Adrenal gland (tissue), 19 donors: ENCODE measurements at places on chromosomes 7 and 10. TPM values are rescaled to one million over a fixed set of nuclear protein-coding genes. Genes with fewer than 3 reads are reported as not detected.

- no peak for DNase-seq
Observed at GRCh38 chr7:54546081-54546985, 4.2 kb downstream of the VSTM2A start.

DNA sequence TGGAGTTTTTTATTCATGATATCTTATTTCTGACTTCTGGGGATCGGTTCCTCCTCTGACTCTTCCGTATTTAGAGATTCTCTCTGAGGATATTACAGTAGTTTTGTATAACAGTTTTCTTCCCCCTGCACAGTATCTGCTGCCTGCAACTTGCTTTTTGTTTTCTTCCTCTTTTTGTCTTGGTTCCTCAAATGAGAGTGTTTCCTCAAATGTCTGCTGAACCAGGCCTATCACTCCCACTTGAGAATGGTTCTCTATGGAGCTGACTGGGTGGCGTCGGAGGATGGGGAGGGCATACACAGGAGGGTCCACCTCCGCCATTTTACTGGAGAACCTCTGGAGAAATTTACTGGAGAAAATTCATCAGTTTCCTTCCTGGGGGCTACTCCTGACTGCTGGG, 27.7 kb downstream of the ARHGAP22 start:
- DNase-seq: no peak

DNA sequence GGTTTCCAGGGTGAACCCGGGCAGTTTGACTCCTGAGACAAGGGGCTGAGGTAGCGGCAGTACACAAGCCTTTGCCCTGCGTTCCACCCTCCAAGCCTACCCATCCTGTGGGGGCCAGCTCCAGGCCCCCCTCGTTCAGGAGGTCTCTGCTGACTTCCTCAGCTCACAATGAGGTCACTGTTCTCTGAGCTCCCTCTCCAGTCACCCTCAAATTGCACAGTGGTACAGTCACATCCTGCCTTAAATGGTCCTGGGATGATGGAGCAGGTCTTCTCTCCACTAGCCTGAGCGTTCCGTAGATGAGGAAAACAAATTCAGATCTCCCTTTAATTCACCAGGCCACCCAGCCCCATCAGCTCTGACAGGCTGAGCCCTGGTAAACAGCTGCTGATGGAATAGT, 90.2 kb downstream of the SH3PXD2A start:
- DNase-seq: no peak

- no peak for DNase-seq
Observed at GRCh38 chr10:122508021-122508420, 46.7 kb downstream of the HTRA1 start.

GRCh38 chr7:1314908-1315450, 82.3 kb downstream of the UNCX start:
- DNase-seq: no peak

- DNase-seq: no peak
Observed at GRCh38 chr7:134852625-134853024, 73.2 kb downstream of the CALD1 start.

DNA sequence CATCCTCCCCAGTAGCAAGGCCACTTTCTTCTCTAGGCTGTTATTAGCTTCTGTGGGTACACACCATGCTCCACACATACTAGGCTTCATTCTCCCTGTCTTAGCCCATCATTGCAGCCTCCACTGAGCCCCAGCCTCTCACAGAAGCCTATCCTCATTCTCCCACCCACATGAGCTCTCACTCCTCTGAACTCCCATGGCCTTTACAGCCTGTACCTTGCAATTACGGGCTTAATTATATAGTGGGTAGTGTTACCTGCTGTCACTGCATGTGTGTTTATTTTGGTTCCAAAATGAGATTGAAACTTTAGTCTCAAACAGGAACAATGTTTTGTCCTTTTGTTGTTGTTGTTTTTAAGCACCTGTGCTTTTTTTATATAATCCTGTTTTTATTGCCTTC, 460.0 kb downstream of the KCNMA1 start:
- no peak for DNase-seq

- DNase-seq: no peak
Observed at GRCh38 chr7:72268090-72268489, 144.0 kb downstream of the CALN1 start.

DNA sequence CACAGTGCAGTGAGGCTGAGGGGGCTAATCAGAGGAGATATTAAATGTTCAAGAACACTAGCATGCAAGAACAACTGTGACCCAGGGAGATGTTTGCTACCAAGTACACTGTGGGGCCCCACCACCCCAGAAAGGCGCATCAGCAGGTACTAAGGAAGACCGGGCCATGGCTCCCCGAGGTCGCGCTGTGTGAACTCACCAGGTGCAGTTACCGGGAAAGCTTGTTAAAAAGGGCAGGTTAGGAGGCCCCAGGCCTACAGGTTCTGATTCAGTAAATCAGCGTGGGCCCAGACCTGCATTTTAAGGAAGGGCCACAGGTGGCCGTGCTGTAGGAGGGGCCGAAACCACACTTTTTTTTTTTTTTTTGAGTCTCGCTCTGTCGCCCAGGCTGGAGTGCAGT, 54.6 kb downstream of the TMEM209 start:
- DNase-seq: no peak

GRCh38 chr7:76310102-76310957, 7.9 kb downstream of the HSPB1 start:
- peak; percentile 82 for DNase-seq

DNA sequence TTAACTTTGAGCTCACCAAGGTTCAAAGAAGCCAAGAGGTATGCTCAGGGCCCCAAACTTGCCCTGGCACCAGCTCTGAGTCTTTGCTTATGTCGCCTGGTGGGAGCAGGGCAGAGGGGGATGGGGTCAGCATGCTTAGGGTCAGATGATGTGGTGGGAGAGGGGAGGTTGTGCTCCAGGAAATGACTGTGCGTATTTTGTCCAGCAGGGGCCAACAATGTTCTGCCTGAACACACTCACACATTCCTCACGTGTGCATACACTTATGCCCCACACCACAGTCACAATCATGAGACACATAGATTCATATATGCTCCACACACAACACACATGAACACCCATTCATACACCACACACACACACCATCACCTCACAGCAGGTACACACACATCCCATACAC, 4.4 kb upstream of the RAMP3 start:
- no peak for DNase-seq

- DNase-seq: no peak
Observed at GRCh38 chr10:106571192-106571946, 593.1 kb downstream of the SORCS1 start.

GRCh38 chr10:16891375-16892313, 74.4 kb upstream of the RSU1 start:
- DNase-seq: peak; percentile 48

GRCh38 chr7:130473289-130473688, 18.6 kb upstream of the MEST start:
- DNase-seq: no peak

DNA sequence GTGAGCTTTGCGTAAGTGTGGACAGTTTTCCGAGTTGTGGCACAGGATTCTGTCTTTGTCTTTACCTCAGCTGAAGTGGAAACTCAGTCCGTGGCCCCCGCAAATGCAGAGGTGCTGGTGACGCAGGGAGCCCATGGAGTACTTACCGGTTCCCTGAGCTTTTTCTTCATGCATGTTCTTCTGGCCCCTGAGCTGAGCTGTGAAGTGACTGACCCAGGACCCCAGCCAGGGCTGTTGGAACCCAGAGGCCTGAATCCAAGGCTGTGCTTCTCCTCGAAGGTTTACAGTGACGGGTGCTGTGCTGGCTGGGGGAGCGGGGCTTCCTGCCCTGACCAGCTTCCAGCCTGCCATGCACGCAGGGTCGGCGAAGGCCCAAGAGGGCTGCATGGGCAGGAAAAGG, 223.5 kb downstream of the GLRX3 start:
- no peak for DNase-seq

DNA sequence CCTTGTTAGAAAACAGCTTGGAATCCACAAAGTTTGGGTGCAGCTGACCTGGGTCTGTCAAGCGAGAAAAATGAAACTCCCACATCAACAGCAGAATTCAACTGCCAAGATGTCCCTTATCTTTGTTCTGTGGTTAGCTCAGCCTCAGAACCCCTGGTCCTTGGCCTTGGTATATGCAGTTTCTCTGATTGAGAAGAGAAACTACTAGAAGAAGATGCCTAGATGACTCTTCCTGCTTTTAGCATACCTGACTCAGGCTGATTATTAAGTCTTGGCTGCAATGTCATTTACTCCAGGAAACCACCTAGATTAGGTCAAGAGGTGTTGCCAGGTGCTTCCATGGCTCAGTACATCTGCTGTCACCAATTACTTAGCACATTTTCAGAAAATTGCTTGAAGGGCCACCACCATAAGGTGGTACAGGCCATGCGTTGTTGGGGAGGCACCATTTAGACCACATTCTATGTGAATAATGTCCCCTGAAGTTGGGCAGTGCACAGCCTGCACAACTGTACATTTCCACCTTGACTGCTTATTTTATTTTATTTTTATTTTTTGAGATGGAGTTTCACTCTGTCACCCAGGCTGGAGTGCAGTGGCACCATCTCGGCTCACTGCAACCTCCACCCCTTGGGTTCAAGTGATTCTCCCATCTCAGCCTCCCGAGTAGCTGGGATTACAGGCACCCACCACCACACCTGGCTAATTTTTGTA, 59.4 kb upstream of the ZNF438 start:
- no peak for DNase-seq

- DNase-seq: no peak
Observed at GRCh38 chr7:105654095-105654686, 72.9 kb upstream of the EFCAB10 start.

FXYD4 gene
- not detected for total RNA-seq

UNCX gene
- not detected for total RNA-seq

CCDC3 gene
- 1.8 TPM for total RNA-seq

CRPPA gene
- 3.3 TPM for total RNA-seq

ATG9B gene
- total RNA-seq: not detected

CDHR1 gene
- total RNA-seq: 0.83 TPM

MPP7 gene
- total RNA-seq: 6.8 TPM

TRIM50 gene
- 1.9 TPM for total RNA-seq
